Islet precursor cell (in vitro differentiated cells): ENCODE measurements at places on chromosomes 4 and X.
A peak's percentile ranks its signal among the peaks of the same experiment; 100 is the strongest.

GRCh38 chr4:107473126-107473525 is 246.9 kb downstream of the PAPSS1 start:
- DNase-seq, result no peak

DNA sequence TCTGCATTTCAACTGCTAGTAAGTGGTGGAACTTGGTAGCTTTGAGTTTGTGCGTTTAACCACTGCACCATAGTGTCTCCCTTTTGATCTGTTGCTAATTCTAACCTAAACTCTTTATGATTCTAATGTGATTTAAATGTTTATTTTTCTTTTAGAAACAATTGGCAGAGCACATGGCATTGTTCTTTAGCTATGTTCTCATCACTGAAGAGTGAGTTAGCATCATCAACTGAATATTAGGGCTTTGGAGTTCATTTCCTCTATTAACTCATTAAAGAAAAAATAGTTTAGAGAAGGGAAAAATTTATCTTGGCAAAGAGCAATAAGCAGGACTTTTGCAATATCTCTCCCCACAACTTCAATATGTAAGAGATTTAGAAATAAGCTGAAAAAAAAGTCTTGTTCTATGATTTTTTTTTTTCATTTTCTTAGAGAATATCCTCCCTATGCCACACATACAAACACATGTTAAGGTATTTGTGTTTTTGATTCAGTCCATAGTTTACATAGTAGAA is 25.7 kb downstream of the CPEB2 start:
- no peak for DNase-seq

DNA sequence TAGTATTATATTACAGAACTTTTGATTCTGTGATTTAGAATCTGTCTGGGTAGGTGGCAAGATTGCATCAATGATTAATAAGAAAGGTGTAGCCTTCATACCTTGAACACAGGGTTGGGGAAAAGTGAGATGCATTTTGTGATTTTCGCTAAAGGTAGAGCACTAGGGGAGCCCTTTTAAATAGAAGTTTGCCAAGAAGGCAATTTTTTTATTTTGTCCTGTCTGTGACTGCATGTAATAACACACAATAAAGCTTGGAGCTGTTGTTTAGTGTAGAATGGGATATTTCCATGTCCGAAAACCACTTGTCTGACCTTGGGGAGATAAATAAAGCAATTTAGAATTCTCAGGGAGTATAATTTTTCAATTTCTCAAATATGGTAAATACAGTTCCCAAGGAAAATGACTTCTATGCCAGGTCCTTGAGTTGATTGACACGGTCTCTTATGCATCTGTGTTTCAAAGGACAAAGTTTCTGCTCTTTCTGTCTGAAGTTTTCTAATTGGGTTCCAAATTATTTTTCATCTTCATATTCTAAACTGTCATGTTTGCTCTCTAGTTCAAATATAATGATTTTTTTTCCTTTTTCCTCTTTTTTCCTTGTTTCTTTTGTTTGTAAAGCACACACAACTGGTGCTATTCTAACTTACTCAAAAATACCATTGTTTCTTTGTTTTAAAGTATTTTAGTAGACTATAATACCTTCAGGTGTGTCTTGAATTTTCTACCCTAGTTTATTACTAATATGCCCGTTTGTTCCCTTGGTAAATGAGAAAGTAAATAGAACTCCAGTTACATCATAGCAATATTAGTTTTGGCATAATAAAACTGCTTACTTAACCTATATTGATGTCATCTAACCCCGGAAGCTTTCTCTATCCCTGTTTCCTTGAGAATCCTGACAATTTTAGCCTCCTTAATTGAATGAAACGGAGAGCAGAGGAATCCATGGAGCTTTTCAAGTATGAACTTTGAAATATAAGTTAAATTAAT is 87.8 kb upstream of the BMPR1B start:
- DNase-seq, result no peak

- peak; percentile 68 for DNase-seq
Measured at GRCh38 chrX:49106930-49107329, 16.6 kb downstream of the GPKOW start.

- DNase-seq, result no peak
Measured at GRCh38 chr4:106258145-106259045, 57.6 kb downstream of the TBCK start.

DNA sequence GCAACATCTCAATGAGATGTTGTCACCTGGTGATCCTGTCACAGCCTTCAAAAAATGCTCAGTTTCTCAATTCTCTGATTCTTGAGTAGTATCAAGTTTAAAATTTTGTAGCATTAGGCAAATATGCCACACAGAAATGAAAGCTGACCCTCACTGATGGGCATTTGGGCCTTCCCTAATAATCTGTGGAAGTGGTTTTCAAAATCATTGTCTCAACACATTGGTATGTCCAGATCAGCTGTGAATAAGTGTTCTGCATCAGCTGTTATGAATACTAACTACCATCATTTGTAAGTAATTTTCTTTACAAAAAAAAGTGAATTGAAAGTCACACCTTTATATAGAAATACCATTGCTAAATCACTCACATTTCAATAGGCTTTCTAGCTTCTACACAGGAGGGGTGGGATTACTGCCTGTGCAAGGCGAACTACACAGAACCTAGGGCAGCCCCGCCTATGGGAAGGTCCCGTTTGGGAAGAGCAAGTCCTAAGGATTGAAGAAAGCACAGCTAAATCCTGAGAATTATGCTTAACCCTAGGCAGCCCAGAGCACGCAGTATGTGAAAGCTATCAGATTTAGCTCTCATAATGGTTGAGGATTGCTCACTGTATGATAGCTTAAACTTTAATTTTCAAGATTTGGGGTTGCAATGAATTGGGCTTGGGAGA is 73.4 kb downstream of the GPC3 start:
- DNase-seq, result no peak

DNA sequence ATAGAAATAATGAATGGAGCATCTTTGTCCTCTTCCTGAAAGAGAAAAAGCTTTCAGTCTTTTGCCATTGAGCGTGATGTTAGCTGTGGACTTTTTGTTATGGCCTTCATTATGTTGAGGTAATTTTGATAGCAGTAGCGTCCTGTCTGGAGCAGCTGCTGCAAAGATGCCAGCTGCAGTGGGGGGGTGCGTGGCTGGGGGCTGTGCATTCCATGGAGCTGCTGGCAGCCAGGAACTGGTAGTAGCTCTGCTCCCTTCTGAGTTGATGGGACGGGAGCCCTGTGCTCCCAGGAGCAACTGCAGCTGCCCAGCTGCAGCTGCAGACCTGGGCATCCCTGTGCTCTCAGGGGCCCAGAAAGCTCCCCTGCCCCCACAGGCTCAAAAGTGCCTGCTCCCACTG is 50.4 kb downstream of the CCDC160 start:
- DNase-seq, result no peak

DNA sequence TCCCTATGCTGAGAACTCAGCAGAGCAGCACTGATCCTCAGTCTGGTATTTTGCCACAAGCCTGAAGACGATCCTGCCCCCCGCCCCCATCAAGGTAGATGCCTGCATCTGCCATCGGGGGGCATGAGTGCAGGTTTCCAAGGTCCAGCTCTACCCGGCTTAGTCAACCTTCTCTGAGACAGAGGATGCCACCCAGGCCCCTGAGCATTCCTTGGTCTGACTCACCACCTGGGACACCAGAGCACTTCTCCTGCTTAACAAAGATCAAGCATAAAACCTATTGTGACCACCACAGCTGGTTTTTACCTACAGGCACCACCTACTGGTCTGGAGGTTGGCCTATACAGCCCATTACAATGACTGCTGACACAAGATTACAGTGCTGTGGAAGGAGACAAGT is 1168.1 kb downstream of the PCDH19 start:
- DNase-seq, result peak; percentile 83

GRCh38 chrX:73855546-73855945 is 292.5 kb downstream of the CHIC1 start:
- DNase-seq, result peak; percentile 84

GRCh38 chr4:146340798-146341197 is 126.5 kb downstream of the REELD1 start:
- no peak for DNase-seq

GRCh38 chr4:147307896-147308674 is 172.8 kb upstream of the EDNRA start:
- DNase-seq, result no peak

- no peak for DNase-seq
Measured at GRCh38 chrX:108029928-108030711, 14.7 kb upstream of the VSIG1 start.

DNA sequence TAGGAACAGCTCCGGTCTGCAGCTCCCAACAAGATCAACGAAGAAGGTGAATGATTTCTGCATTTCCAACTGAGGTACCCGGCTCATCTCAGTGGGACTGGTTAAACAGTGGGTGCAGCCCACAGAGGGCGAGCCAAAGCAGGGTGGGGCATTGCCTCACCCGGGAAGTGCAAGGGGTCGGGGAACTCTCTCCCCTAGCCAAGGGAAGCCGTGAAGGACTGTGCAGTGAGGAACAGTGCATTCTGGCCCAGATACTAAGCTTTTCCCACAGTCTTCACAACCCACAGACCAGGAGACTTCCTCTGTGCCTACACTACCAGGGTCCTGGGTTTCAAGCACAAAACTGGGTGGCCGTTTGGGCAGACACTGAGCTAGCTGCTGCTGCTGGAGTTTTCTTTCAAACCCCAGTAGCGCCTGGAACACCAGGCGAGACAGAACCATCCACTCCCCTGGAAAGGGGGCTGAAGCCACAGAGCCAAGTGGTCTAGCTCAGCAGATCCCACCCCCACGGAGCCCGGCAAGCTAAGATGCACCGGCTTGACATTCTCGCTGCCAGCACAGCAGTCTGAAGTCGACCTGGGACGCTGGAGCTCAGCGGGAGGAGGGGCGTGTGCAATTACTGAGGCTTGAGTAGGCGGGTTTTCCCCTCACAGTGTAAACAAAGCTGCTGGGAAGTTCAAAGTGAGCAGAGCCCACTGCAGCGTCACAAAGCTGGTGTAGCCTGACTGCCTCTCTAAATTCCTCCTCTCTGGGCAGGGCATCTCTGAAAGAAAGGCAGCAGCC is 84.6 kb downstream of the THOC2 start:
- DNase-seq, result peak; percentile 90
